ENCODE measurements at places on chromosomes 13 and 19. TPM values are rescaled to one million over a fixed set of nuclear protein-coding genes. Genes with fewer than 3 reads are reported as not detected.

The CGB1 gene
- total RNA-seq, result not detected

The ABCC4 gene
- total RNA-seq, result 4.0 TPM

The GNG7 gene
- total RNA-seq, result not detected

The RAB20 gene
- total RNA-seq, result 3.5 TPM

The TMEM221 gene
- 1.4 TPM for total RNA-seq

The PCDH20 gene
- total RNA-seq, result not detected

The PLVAP gene
- total RNA-seq, result not detected

The SUGP2 gene
- total RNA-seq, result 34.0 TPM

The C1QTNF9B gene
- total RNA-seq, result not detected

The FOSB gene
- 1.8 TPM for total RNA-seq

The RAVER1 gene
- total RNA-seq, result 43.0 TPM

The OR7D2 gene
- not detected for total RNA-seq

The LATS2 gene
- 19.8 TPM for total RNA-seq

The DMKN gene
- total RNA-seq, result 237 TPM

The IFNL1 gene
- not detected for total RNA-seq

The KLK11 gene
- 2.3 TPM for total RNA-seq

The ZNF418 gene
- 3.0 TPM for total RNA-seq

The LPAR2 gene
- 20.2 TPM for total RNA-seq

The IL4I1 gene
- not detected for total RNA-seq

The LILRA1 gene
- total RNA-seq, result not detected

The ZNF730 gene
- total RNA-seq, result 3.5 TPM

The TNNT1 gene
- total RNA-seq, result 80.4 TPM

The KLK14 gene
- total RNA-seq, result 0.80 TPM

The NCAN gene
- total RNA-seq, result not detected

The FAM216B gene
- not detected for total RNA-seq

The ZNF99 gene
- total RNA-seq, result under 0.01 TPM

The IGLON5 gene
- not detected for total RNA-seq

The ISYNA1 gene
- 26.3 TPM for total RNA-seq

The SPRY2 gene
- total RNA-seq, result 14.8 TPM

The FUT2 gene
- 0.33 TPM for total RNA-seq

The DNAAF3 gene
- total RNA-seq, result 1.5 TPM

The TMEM238 gene
- 13.6 TPM for total RNA-seq

The PLK5 gene
- not detected for total RNA-seq

All from mammary epithelial cell (primary cell).